ENCODE measurements at places on chromosomes 12 and 14. TPM values are rescaled to one million over a fixed set of nuclear protein-coding genes. Genes with fewer than 3 reads are reported as not detected.
A peak's percentile ranks its signal among the peaks of the same experiment; 100 is the strongest.

GRCh38 chr14:103549361-103550311, 12.8 kb downstream of the BAG5 start:
- no peak for DNase-seq

GRCh38 chr14:91154851-91155625, 41.2 kb downstream of the DGLUCY start:
- DNase-seq, result no peak

DNA sequence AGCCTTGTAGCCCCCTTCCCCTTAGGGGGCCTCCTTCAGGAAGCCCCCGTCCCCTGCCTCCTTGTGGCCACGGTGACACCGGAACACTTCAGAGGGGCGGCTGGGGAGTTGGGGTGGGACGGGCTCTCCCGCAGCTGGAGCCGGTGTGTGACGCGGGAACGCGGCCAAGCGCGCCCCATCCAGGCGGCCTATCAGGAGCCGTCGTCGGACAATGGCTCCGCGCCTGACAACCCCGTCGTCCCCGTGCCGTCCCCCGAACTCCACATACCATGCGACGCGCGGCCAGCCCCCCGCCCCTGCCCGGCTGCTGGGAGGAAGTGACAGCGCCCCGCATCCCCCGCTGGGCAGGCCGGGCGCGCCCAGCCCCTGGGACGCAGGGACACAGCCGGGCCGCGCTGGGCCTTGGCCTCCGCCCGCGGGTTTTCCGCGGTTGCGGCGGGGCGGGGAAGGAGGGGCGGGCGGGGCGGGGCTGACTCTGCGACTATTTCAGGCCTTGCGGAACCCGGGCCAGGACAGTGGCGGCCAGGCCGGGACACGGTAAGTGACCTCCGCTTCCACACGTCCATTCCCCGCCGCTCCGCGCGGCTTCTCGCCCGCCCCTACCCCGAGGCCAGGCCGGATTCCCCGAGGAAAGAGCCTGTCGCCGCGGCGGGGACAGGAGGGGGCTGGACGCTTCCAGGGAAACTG, at the start of gene TNFAIP2:
TNFAIP2 (plus strand) TSS at position 515 of the 687 bp plus-strand sequence. CDS start 2,997 bp downstream, outside the sequence.
- peak; percentile 85 for DNase-seq

AKAP3 gene
- 1.9 TPM for total RNA-seq

CCDC175 gene
- not detected for total RNA-seq

SLCO1A2 gene
- 9.2 TPM for total RNA-seq
